ENCODE measurements at places on chromosomes 5 and 9.

DNA sequence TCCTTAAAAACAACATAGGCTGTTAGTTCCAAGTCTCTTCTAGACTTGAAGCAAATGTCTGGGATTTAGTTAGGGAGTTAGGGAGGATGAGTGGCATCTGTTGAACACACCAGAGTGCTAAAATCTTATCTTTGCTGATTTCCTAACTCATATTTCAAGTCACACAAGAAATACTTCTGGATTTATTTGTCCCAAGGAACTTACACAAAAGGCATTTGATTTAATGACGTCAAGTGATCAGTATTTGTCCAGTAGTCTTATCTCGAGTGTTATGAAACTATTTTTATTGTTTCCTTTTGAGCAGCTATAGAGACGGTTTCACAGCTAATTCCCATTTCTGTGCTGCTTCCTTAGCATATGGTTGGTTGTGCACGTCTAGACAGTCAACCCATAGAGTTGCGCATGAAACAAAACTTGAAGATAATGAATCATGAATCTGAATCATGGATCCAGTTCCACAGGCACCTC is 140.5 kb upstream of the TUT7 start:
- DNase-seq, result no peak

- DNase-seq, result no peak
These were observed 29.1 kb upstream of the ERAP1 start for GRCh38 chr5:96836817-96837216.

- DNase-seq, result no peak
These were observed 504.5 kb downstream of the NR2F1-AS1 start for GRCh38 chr5:93076566-93076965.

GRCh38 chr9:101397746-101398067 is 711 bp downstream of the MRPL50 start:
- DNase-seq, result no peak

GRCh38 chr9:96667363-96667728 is 12.2 kb upstream of the PRXL2C start:
- DNase-seq, result no peak

GRCh38 chr9:113636693-113637092 is 173.2 kb downstream of the RGS3 start:
- no peak for DNase-seq

GRCh38 chr5:181195249-181195761 is 9.7 kb downstream of the TRIM7 start:
- no peak for DNase-seq

DNA sequence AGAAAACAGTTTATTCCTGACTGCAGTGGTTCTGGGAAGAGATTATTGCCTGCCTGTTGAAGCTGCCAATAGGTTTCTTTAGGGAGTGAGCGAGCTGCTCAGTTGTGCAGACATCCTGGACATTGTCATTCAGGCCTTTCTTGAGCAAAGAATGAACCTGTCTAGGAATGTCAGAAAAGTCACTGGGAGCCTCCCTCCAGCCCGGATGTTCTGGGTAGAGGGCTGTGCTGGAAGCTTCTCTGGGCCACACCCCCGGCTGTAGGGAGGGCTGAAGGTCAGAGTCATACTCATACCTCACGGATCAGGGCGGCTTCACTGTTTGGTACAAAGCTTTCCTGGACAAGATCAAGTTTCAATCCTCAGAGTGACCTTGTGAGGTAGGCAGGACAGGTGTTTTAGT is 33.4 kb upstream of the TBC1D2 start:
- DNase-seq, result no peak

DNA sequence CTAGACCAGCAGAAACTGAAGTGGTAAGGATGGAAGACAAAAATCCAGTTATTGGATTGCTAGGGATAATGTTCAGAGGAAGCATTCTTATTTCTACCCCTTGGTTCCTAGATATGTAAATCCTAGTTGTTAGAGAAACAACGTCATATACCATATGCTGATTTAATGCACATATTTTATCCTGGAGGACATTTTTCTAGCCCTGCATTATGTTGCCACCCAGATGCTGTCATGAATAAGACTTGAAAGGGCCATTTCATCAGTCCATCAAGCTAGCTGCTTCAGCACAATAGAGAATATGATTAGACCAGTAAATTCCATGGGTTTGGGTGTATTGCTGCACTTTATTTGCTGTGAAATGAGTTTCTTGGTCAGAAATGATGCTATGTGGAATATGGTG is 1736.4 kb downstream of the MAT2B start:
- DNase-seq, result no peak

DNA sequence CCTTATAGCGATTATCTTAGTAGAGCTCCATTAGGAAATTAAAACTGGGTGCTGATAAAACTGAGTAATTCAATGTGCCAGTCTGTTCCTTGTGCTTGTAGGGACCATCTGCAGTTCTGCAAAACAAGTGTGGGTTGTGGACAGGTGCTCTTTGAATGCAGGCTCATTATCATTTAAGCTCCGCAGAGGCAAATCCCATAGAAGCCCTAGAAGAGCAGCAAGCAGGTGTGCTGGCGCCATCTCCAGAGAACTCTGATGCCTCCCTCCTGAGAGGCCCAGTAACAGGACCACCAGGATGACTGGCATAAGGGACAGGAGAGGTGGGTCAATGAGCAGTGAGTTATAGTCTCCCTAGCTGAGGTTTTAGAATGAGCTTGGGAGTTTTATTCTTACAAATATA is 1342.4 kb upstream of the DMAC1 start:
- DNase-seq, result no peak

- no peak for DNase-seq
These were observed 558 bp downstream of the SHROOM1 start for GRCh38 chr5:132829742-132830435.

DNA sequence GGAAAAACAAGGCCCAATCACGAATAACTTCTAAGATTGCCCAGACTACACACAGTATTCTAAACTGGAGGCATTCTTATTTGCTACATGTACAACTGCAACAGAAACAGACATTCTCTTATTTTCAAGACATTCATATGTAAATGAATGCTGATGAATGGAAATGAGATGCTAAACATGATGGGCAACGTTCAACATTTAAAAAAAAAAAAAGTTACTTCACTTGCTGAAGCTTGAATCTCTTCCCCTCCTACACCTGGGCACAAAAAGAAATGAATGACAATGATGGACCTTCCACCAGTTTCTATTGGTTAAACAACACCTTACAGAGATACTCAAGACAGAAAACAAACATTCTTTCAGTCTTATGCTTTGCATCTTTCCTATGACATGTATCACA is 160.5 kb downstream of the BNC2 start:
- no peak for DNase-seq

DNA sequence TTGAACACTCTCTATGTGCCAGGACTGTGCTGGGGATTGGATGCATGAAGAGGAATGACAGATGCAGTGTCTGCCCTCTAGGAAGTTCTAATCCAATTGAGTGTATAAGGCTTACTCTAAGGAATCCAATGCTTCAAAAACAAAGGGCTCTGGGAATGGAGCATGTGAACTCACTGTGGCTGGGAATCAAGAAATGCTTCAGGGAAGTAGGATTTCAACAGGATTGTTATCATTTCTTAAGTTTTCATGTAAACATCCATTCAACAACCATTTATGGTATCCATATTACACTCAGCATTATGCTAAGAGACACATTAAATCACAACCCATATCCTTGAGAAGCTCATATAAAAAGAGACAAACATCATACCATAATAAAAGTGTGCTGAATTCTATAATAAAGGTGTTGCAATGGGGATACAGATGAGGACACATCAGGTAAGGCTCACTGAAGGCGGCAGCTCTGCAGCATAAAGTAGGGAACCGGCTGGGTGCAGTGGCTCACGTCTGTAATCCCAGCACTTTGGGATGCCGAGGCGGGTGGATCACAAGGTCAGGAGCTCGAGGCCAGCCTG is 11.3 kb downstream of the SIL1 start:
- no peak for DNase-seq

DNA sequence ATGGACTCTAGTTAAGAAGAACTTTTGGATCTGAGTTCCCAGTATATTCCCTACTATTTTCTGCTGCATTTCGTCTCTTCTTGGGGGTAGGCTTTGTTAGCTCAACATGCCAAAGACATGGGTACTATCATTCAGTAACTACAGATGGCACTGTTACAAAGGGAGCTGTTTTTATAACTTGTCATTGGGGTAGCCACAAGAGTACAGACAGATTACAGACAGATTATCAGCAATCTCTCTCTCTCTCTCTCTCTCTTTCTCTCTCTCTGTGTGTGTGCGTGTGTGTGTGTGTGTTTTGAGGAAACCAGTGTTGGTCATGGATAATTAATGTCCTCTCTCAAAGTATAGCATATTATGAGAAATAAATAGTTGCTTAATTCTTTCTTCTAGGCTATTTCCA is 116.1 kb downstream of the WDR70 start:
- DNase-seq, result no peak

DNA sequence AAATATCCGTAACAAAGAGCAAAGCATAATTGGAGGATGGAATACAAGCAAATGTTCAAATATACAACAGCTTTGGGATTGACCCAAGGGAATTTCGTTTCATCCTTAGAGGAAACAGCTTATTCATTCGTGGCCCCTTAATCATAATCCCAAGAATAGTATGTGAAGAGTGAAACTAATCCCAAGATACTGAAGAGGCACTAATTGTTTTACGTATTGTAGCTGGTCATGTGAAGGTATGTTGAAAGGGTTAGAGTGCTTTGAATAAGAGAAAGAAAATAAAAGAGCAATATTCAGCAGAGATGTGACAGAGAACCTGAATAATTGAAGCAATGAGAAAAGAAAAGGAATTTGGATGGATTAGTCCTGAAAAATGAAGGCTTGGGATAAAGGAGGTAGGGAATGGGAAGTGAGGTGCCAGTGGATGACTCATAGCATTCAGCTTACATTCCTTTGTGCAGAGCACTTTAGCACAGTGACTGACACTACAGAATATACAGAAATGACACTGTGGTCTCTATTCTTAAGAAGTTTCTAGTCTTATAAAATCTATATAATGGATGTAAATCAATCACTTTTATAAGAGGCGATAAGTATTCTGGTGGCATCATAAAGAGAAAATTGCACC is 221.9 kb downstream of the TLR4 start:
- DNase-seq, result no peak

DNA sequence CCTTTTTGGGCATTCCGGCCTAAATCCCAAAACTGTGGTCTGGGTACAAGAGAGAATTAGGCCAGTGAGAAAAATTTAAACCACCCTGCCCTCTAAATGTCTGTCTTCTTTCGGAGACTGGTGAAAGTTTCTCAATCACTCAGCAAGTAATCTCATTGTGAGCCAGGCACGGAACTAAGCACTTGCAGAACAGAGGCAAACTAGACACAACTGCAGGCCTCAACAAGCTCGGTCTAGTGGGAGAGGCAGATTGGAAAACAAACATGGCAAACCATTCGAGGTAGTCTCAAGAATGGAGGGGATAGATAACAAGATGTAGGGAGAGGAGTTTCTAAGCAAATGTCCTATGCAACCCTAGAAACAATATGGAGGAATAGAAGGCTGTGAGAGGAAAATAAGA is 8.9 kb upstream of the C5orf58 start:
- no peak for DNase-seq

DNA sequence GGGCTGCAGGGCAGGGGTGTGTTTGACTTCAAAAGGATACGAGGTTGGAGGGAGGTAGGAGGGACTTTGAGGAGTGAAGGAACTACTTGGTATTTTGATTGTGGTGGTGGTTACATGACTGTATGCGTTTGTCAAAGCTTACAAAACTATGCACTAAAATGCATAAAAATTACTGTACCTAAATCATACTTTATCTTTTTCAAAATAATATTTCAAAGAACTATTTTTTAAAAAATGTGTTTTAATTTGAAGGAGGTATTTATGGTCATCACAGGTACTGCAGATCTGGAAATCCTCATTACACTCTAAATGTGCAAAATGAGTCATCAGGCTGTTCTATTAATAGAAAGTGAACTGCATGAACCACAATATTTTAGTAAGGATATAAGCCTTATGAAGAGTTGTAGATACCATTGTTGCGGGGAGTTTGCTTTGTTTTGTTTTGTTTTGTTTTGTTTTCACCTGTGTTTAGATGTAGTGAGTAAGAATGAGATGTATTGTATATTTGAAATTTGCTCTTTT is 116.9 kb downstream of the ARRDC3 start:
- DNase-seq, result no peak

- no peak for DNase-seq
These were observed 38.6 kb upstream of the RNF38 start for GRCh38 chr9:36438536-36439236.

GRCh38 chr9:97459326-97459725 is 42.1 kb upstream of the TMOD1 start:
- DNase-seq, result no peak

GRCh38 chr9:126496181-126496576 is 117.5 kb upstream of the LMX1B start:
- DNase-seq, result no peak

DNA sequence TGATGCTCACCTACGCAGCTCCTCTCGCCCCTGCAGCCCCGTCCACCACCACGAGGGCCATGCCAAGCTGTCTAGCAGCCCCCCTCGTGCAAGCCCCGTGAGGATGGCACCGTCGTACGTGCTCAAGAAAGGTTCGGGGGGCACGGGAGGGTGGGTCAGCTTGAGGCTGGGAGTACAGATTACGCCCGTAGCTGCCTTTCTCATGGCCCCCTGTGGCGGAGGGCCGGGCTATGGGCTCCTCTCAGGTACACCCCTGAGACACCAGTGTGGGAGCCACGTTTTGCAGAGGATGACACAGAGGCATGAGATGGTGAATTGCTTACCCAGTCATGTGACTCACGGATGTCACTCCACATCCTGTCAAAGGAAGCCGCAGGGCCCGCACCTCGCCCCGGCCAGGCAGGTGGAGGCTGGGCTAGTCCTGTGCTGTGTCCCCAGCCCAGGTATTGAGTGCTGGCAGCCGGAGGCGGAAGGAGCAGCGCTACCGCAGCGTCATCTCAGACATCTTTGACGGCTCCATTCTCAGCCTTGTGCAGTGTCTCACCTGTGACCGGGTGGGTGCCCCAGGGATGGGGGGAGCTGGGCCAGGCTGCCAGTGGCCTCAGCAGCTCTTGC is 33.7 kb downstream of the USP20 start:
- DNase-seq, result no peak

GRCh38 chr5:69432412-69433206 is 17.7 kb downstream of the MARVELD2 start:
- no peak for DNase-seq

- DNase-seq, result no peak
These were observed 56.1 kb downstream of the MEF2C start for GRCh38 chr5:88826646-88827585.

DNA sequence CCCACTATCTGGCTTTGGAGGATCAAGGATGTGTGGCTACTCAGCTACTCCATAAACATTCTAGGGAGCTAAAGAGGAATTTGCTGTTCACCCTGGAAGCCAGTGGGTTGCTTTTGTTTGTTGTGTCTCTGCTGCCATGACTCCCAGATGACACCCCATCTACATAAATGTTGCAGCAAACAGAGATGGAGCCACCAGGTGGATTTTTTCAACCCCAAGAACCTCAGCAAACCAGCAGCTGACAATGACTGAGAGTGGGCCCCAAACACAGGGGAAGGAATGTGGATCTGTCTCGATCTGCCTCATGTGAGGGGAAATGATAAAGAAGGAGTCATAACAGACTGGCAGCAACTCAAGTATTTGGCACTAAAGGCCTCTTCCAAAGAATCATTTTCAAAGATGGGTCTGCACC is 132.7 kb upstream of the TNC start:
- no peak for DNase-seq

All from cortex of kidney (tissue), 1 donor.